ENCODE measurements at places on chromosomes 4 and X.

- DNase-seq: no peak
Measured at GRCh38 chr4:184883024-184883423, 57.3 kb upstream of the ACSL1 start.

DNA sequence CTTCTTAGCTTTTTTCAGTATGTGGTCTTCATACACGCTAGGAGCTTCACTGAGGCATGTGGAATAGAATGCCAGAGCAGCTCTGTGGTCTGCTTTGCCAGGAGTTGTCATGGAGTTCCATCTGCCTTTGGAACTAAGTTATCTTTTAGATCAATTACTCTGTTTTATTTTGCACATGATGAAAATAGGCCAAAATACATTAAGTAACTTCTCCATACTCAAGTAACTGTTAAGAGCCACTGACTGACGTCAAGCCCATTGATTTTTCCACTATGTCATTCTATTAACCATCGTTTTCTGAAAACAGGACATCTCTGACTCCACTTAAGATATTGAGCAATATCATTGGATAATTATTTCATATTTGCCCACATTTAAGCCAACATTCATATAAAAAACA lies 415.1 kb upstream of the MAD2L1 start:
- peak; percentile 21 for DNase-seq

- DNase-seq: no peak
Measured at GRCh38 chr4:143721317-143721716, 20.8 kb upstream of the FREM3 start.

DNA sequence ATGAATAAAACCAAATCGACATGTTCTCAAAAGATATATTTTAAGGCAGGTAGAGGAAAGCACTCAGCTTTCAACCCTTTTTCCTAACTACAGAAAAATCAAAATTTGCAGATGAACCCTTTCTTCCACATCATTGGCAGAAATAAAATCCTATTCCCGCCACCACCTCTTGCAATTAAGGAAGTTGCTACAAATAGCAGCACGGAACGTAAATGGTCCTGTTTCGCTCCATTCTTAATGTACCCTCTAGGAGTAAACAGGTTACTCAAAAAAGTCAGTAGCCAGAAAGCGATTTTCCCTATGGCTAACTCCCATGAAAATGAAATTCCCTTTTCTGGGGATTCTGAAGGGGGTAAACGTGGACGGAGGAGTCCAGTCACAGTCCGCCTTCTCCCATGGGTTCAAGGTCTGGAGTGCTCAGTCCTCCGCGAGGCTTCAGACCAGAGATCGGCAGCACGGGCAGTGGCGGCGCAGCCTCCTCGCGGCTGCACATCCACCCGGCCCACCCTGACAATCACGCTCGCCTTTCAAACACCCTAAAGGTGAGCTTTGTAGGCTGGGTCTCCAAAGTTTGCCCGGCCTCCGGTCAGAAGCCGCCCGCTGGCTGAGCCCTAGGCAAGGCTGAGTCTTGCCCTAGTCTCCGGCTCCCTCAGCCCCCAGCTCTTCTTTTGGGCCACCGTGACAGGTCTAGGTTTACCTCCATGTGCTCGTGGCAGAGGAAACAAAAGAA lies 1.8 kb downstream of the ATP11C start:
- DNase-seq: no peak

DNA sequence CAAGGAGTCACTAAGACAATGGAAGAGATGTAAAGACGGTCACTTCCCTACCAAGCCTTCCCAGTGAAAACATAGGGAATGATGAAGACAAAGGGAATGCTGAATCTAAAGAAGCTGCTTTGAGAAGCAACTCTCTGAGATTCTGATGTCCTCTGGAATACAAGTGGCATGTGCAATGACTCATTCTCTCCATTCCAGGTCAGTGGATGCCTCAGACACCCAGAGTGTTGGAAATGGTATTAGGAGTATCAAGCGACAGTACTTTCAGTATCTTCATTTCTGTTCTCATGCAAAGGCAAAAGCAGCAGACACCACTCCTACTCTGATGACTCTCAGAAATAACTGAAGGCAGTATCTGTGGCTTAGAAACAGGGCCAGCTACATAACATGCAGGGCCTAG lies 102.6 kb downstream of the FSTL5 start:
- peak; percentile 47 for DNase-seq

DNA sequence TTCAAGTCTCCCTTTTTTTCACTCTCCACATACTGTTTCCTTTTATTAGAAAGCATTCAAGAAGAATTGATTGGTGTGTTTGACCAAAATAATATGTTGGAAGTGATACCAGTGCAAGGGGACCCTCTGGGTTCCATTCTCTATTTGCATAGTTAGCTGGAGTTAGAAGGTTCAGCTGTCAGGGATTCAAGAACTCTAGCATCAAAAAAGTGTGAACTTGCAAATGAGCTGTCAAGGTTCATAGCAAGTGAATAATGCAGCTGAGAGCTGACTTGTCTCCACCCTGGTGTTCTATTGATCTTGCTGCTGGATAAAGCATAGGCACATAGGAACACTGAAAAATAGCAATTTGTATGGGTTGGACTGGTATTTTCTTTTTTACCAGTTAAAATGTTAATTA lies 73.2 kb downstream of the SORBS2 start:
- no peak for DNase-seq

DNA sequence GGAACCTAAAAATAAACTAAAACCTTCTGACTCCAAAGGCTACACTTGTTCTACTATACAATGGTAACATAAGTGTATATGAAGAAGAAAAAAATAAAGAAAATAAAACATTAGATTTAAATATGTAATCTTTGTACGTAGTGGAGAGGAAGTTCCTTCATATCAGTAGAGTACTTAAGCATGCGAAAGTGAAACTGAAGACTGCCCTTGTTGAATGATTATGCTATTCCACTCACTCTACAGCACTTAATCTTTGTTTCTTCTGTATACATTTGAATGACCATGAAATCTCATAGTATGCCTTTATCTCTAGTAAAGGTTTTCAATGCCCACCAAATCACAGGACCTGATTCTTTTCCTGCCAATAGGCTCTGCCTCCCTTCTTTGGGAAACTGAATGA lies 78.9 kb downstream of the NDST3 start:
- DNase-seq: no peak

- DNase-seq: no peak
Measured at GRCh38 chr4:159201168-159201567, 98.3 kb downstream of the RAPGEF2 start.

Measured in fibroblast of upper back skin (primary cell).